ENCODE measurements at places on chromosomes 5 and 9.

- peak; percentile 9 for DNase-seq
These were observed 628 bp downstream of the PPP2R2B start for GRCh38 chr5:146877783-146878475.

GRCh38 chr5:36876299-36876964, at the start of gene NIPBL:
Gene NIPBL, plus strand, starts transcription at chr5:36876769. Its CDS starts 76,928 bp downstream, at chr5:36953697.
- DNase-seq, result peak; percentile 96

DNA sequence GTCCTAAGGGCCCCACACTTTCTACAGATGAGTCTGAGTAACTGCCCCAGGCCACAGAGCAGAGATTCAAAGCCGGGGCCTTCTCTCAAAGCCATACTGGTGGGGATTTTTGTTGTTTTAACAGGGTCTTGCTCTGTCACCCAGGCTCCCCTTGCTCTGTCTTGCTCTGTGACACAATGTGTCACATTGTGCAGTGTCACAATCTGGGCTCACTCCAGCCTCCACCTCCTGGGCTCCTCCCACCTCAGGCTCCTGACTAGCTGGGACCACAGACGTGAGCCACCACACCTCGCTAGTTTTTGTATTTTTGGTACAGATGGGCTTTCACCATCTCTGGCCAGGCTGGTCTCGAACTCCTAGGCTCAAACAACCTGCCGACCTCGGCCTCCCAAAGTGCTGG, 8.6 kb downstream of the AGPAT2 start:
- DNase-seq, result no peak

- no peak for DNase-seq
These were observed 75.5 kb downstream of the SGCD start for GRCh38 chr5:156402387-156402921.

GRCh38 chr5:158514986-158515359, 584.7 kb downstream of the EBF1 start:
- DNase-seq, result peak; percentile 2

- no peak for DNase-seq
These were observed 429.9 kb downstream of the GABRG2 start for GRCh38 chr5:162497455-162497854.

GRCh38 chr5:172603251-172603806, 37.7 kb upstream of the NEURL1B start:
- peak; percentile 61 for DNase-seq

GRCh38 chr9:133928248-133928764, 63.8 kb downstream of the VAV2 start:
- DNase-seq, result no peak

DNA sequence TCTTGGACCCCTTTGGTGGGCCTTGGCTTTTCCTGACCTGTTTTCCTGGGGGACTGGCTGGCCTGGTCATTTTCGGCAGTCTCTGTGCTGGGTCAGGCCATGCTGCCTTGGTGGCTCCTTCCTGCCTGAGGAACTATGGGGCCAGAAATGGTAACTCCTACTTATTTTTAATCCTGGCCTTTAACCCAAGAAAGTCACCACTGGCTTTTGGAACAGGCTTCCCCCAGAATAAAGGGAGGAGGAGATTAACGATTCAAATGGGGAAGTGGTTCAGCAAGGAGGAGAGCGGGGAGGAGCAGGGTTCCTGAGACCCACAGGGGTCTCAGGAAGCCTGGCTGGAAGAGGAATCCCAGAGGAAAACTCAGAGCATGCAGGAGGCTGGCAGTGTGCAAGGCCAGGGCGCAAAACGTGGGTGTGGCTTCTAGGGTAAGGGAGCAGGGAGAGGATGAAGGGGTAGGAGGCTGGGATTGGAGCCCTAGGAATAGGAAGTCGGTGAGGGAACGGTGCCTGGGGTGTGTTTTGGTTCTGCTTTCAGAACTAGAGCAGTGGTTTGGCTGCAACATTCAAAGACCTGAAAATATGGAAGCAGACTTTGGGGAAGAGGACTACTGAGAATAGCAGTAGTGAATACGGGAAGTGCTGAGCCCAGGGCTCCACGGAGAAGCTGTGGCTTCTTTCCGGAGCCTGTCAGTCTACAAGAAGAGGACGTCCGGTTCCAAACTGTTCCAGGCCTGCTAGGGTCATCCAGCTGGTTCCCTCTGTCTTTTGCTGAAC, 271.1 kb upstream of the KLF4 start:
- no peak for DNase-seq

DNA sequence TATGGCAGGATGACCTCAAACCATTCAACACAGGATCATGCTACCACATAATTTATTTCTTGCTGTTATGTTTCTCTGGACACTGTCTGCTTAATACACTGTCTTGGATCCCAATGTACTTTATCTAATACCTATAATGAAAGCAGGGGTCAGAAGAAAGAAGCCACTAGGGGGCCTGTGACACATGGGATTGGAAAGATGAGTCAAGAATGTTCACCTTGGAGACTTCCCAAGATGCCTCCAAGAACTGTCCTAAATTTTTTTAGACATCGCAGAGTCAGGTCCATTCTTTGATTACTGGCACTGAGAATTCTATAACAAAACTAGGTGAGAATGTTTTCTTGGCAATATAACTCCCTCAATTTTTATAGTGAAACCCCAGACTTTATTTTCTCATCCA, 305.8 kb upstream of the SMARCA2 start:
- DNase-seq, result peak; percentile 3

- DNase-seq, result no peak
These were observed 39.2 kb downstream of the TSTD2 start for GRCh38 chr9:97593960-97594359.

DNA sequence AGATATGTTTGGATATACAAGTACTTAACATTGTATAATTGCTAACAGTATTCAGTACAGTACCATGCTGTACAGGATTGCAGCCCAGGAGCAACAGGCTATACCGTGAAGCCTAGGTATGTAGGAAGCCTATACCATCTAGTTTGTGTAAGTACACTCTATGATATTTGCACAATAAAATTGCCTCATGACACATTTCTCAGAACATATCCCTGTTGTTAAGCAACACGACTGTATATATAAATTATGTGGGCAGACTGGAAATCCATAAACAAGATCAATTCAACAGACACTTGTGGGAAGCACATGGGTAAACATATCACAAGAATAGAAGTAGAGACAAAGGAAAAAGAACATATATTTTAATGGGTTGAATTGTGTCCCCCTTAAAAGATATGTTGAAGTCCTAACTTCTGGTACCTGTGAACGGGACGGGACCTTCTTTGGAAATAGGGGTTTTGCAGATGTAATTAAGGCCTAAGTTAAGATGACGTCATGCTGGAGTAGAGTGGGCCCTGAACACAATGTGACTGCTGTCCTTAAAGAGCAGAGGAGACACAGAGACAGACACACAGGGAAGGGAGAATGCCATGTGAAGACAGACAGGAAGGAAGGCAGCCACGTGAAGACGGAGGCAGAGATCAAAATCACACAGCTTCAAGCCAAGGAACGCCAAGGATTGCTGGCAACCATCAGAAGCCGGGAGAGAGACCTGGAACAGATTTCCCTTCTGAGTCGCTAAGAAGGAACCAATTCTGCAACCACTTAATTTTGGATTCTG, 76.3 kb downstream of the SCAI start:
- peak; percentile 55 for DNase-seq

- peak; percentile 80 for DNase-seq
These were observed 83.6 kb upstream of the TNFSF8 start for GRCh38 chr9:115013998-115014397.

- no peak for DNase-seq
These were observed 74.3 kb downstream of the GRAMD2B start for GRCh38 chr5:126497506-126497905.

- no peak for DNase-seq
These were observed 3.5 kb downstream of the TENT4A start for GRCh38 chr5:6716629-6717149.

DNA sequence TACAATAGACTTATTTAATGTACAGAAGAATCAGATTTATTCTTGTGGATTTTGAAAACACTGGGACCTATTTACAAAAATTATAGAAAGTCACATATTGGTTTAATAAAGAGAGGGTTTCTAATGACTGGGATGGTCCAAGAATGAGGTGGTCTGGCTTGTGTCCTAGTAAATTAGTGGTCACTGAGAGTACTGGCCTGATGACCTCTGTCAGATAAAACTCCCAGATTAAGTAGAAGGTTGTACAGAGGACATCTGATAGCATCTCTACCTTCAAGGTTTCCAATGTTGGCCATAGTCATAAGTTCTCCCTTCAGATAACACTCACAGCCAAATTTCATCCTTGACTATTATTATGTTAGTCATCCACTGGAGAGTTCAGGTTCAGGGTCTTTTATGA, 692.9 kb downstream of the MTRR start:
- no peak for DNase-seq

- DNase-seq, result no peak
These were observed 28.9 kb downstream of the HSDL2 start for GRCh38 chr9:112408819-112409218.

DNA sequence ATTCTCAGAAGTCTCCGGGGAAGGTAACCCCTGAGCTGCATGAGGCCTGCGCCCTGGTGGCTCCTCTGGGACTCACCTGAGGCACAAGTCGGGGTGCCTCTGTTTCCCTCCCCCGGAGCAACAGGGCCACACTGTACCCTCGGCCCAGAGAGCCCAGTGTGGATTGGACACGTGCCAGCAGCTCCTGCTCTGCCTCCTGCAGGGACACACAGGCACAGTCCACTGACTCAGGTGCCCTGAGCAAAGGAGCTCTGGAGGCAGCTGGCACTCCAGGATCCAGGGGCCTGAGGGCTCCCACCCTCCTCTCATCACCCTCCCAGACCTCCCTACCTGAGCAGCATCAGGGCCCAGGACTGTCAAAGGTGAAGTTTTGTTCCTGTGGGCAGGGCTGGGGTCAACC, 29.5 kb downstream of the SLC35A4 start:
- no peak for DNase-seq

- peak; percentile 81 for DNase-seq
These were observed 18.7 kb upstream of the PTPDC1 start for GRCh38 chr9:94065535-94065961.

GRCh38 chr5:52898961-52899680, 90.0 kb upstream of the ITGA2 start:
- peak; percentile 65 for DNase-seq

DNA sequence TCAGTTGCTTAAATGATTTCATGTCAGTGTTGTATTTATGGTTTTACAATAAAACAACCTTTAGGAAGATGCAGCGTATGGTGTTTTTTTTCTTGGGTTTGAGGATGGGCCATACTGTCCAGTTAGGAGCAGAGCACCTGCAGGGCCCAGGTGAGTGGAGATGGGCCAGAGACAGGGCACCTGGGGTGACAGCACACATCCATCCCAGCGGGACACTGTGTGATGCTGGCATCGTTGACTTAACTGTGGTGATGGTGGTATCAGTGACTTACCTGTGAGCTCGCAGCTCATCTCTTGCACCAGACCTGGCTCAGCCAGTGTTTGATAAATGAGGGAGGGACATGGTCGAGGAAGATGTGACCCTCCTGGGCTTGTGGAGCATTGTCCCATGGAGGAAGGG, 21.6 kb downstream of the AMBP start:
- no peak for DNase-seq

GRCh38 chr9:16413509-16414016, 456.9 kb downstream of the BNC2 start:
- DNase-seq, result peak; percentile 96

- no peak for DNase-seq
These were observed 106.6 kb upstream of the POC5 start for GRCh38 chr5:75823811-75824210.

DNA sequence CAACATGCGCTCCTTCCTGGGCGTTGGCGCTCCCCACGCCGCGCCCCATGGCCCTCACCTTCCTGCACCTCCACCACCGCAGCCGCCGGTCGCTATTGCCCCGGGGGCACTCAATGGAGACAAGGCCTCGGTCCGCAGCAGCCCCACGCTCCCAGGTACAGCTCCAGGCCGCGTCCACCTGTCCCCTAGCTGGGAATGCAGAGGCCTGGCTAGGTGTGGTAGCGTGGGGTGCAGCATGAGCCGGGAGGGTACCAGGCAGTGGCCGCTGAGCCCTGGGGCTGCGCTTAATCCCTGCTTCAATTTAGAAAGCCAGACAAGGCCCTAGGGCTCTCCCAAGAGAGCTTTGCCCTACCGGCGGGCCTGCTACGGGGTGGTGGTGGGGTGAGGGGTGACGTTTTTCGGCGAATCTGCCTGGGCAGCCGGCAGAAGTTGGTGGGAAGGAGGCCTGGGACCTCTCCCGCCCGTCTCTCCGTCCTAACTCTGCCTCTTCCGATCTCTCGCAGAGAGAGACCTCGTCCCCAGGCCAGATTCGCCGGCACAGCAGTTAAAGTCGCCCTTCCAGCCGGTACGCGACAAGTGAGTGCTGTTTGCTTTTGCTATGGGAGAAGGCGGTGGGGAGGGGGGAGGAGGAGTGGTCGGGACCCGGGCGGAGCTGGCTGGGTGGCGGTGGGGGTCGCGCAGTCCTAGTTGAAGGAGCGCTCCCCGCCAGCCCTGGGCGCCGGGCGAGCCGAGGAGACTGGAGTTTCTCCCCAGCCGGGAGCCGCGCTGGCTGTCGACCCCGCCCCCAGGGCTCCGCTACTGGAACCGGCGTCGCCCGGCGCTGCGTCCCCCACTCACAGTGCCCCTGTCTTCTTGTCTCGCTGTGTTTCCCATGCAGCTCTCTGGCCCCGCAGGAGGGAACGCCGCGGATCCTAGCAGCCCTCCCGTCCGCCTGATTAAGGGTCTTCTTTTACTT, 4.8 kb downstream of the IRX1 start:
- DNase-seq, result no peak

GRCh38 chr5:17477043-17477442, 21.0 kb upstream of the TAF11L2 start:
- no peak for DNase-seq

GRCh38 chr5:131957721-131958441, 12.4 kb upstream of the MEIKIN start:
- DNase-seq, result no peak

GRCh38 chr5:112689155-112689909, 48.4 kb upstream of the APC start:
- DNase-seq, result peak; percentile 57

GRCh38 chr9:124312290-124313265, 54.8 kb downstream of the NEK6 start:
- no peak for DNase-seq

GRCh38 chr9:88831713-88832407, 159.4 kb upstream of the S1PR3 start:
- DNase-seq, result no peak

DNA sequence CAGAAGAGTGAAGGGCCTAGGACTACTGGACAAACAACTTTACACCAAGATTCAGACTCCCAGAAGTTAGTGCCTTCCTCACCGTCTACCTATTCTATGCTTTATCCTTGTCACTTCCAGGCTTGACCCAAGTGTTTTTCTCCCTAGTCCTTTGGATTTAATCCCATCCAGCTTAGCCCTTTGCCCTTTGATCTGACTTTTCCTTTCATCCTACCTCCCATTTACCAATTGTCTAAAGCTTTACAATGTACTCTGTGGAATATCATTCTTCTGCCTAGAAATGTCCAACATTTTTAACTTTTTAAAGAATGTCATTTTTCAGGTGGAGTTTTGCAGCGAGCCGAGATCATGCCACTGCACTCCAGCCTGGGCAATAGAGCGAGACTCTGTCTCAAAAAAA, 292.1 kb downstream of the EPB41L4A start:
- no peak for DNase-seq

- no peak for DNase-seq
These were observed 176.7 kb upstream of the FGF10 start for GRCh38 chr5:44565902-44566301.

GRCh38 chr5:31990081-31990650, 184.0 kb downstream of the GOLPH3 start:
- peak; percentile 38 for DNase-seq
